ENCODE measurements at places on chromosomes 1 and 21. TPM values are rescaled to one million over a fixed set of nuclear protein-coding genes. Genes with fewer than 3 reads are reported as not detected.

Gene ZBTB8A
- total RNA-seq, result 3.6 TPM

Gene TRPM2
- 0.55 TPM for total RNA-seq

Gene ETV3L
- total RNA-seq, result not detected

Gene GNAI3
- 3.4 TPM for total RNA-seq

Gene RHOU
- total RNA-seq, result 3.5 TPM

Gene SNX27
- 37.8 TPM for total RNA-seq

Gene CDC14A
- total RNA-seq, result 3.7 TPM
